ENCODE measurements at places on chromosomes 6 and 20. TPM values are rescaled to one million over a fixed set of nuclear protein-coding genes. Genes with fewer than 3 reads are reported as not detected.

- no peak for DNase-seq
These were observed 7.8 kb downstream of the NFYA start for GRCh38 chr6:41080621-41081020.

DNA sequence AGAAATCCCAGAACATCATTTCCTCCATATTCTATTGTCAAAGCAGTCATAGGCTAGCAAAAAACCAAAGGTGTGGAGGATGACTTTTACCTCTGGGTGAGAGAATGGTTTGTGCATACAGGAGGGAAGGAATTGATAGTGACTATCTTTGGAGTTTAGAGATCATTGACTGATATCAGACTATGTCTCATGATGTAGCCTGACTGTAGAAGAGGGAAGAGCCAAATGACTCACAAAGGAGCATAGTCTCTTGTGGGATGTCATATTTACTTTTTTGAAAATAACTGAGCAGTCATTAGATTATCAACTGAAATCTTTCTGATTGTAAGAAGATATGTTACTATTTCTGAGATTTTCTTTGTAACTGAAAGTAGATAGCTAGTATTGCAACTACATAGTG, 158.5 kb downstream of the FLRT3 start:
- no peak for DNase-seq

DNA sequence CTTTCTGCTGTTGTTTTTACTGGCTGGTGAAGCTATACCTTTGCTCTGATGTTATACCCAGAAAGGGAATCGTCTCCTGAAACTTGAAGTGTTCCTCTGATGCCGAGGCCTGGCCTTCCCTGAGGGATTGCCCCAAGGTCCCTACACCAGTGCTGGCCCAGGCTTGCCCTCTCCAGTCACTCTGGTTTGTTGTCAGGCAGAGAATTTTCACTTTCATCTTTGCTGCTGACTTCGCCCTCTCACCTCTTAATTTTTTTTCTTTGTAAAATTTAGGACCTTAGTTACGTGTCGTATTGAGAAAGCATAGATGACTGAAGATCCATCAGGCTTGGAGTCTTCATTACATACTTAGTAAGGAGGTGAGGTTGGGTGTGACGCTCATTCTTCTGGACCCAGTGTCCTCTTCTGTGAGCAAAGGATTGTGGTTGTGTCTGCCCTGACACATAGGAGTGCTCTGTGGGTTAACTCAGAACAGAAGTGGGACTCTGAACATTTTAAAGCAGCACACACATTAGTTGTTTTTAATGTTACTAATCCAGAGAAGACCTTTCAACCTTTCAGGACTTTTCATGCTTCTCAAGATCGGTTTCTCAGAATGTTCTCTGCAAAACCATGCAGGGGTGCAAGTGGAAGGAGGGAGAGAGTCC, 45.4 kb downstream of the TULP4 start:
- DNase-seq: no peak

The SPAG4 gene
- 6.7 TPM for polyA plus RNA-seq

DNA sequence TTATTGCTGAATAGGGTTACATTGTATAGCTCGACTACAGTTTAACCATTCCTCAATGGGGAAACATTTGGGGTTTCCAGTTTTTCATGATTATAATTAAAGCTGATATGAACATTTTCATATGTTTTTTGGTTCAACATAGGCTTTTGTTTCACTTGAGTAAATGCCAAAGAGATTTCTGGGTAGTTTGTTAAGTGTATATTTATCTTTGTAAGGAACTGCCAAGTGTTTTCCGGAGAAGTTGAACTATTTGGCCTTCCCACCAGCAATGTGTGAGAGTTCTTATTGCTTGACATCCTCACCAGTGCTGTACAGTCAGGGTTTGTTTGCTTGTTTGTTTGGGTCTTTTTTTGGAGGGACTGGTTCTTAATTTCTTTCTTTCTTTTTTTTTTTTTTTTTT, 83.7 kb upstream of the RALY start:
- no peak for DNase-seq

DNA sequence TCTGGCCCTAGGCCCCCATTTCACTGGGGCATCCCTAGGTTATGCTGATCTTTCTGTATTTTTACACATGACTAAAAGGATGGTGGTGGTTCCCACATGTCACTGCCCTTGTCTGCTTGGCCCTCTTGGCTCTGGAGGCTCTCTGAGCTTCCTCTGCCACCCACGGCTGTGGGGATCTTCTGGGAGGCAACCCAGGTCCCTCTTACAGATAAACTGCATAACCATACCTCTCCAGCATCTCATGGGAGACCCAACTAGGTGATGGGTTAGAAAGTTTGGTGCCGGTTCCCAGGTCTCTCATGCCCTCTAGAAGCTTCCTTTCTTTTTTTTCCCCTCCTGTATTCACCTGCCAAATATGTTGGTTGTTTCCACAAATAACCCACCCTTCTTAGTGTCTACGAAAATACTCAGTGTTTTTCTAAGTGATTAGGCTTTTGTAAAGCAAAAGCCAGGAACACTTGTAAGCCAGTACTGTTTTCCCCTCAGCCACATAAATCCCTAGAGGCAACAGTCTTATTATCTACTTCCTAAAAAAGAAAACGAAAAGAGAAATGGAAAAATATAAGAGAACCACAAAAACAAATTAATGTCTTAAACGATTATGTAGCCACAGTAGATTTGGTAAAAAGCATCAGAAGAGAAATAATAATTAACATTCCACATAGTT, 71.7 kb upstream of the SMLR1 start:
- DNase-seq: no peak

The OTOR gene
- polyA plus RNA-seq: not detected

The ADGRG6 gene
- 4.1 TPM for polyA plus RNA-seq

- no peak for DNase-seq
These were observed 124.9 kb upstream of the TMEM170B start for GRCh38 chr6:11412616-11413015.

The EEF1E1 gene
- polyA plus RNA-seq: 26.3 TPM

The DNAH8 gene
- not detected for polyA plus RNA-seq

GRCh38 chr6:125953502-125953875, 3.1 kb upstream of the HINT3 start:
- no peak for DNase-seq

The TRAPPC3L gene
- polyA plus RNA-seq: 0.18 TPM

- no peak for DNase-seq
These were observed 326.9 kb downstream of the UBE3D start for GRCh38 chr6:82738773-82739172.

- DNase-seq: no peak
These were observed 311.5 kb downstream of the LAMA2 start for GRCh38 chr6:129194306-129194941.

DNA sequence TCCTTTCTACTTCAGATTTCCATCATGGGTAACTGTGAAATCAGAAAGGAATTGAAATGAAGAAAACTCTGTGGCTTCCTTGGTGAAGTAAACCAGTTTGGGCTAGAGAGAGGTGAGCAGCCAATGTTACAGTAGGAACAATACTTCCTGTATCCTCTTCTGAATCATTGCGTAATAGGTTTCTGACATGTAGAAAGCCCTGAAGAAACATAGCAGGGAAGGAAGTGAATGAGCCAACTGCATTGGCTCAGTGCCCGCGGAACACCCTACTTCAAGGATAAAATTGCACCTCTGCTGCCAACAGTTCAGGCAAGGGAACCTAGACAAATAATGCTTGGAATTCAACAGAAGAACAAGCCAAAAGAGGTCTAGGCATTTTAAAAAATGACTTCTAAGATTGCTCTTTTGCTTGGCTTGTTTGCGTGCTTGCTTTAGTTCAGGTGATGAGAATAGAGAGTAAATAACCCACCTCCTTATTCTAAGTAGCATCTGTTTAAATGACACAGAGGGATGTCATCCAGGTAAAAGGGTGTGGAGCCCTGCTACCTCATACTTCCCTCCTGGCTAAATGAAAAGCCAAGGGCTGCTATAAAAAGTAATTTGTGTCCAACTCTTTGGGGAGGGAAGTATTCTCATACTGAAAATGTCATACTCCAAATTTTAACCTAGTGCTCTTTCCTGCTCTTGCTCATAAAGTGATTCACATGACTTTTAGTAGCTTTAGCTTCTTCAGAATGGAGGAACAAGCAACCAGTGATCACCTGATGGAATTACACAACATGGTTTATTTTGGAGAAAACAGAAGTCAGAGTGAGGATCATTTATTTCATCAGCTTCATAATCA, 30.0 kb upstream of the AKIRIN2 start:
- DNase-seq: peak; percentile 93

The VWA7 gene
- polyA plus RNA-seq: 3.2 TPM

The UBD gene
- 0.14 TPM for polyA plus RNA-seq

DNA sequence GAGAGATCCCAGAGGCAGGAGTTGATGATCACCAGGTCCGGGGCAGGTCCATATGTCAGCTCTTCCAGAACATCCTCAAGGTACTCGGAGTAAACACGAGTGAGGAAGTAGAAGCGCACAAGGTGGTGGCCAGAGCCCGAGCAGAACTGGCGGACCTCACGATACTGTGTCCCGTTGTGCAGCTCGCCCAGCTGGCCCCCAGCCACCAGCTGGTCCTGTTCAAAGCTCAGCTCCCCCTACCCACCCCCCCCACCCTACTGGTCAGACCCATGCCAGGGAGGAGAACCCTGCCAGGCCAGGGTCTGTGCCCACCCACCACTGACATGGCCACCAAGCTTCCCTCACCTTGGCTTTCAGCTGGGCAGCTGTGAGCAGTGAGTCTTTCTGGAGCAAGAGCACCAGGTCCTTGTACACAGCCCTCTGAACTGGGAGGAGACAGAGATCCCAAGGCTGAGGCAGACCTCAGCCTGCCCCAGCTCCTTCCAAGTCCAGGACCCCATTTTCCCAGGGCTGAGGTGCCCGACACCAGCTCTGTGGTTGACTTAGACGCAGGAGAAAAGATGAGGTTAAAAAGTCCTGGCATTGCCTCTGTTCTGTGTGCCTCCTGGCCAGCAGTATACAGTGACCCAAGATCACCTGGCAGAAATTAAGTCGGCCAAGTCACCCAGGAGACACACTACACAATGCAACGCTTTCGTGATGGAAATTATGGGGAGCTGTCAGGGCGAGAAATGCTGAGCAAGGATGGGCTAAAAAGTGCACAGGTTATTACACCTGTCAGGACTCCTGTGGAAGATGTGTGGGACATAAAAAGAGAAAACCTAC, 1.4 kb downstream of the PCED1A start:
- DNase-seq: no peak

DNA sequence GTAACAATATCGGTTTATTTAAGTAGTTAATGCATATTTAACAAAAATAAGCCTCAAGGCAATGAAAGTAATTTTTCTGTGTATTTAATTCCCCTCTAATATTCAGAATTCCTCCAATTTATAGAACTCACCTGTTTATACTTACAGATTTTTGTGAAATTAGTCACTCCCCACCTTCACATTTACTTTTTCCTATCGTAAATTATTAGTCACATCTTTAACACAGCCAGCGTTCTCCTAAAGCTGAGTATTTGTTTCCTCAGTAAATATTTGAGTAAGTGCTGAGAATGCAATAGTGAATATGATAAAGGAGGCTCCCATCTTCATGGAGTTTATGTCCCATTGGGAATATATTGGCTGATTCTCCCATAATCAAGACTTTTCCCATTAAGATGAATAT, 88.0 kb downstream of the SYCP2 start:
- DNase-seq: no peak

DNA sequence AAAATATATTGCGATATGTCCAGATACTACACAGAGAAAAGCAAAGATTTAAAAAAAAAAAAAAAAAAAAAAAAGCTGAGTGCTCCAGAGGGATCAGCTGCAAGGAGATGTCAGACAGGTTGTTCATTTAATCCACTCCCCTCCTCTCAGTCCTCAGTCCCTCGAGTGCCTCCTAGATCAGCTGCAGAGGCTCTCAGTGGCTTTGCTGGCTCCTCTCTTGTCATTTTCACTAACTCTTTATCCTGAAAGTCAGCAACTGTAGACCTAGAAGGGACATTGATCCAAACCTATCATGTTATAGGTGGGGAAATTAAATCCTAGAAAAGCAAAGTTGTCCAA, 61.6 kb downstream of the KIAA0319 start:
- no peak for DNase-seq

DNA sequence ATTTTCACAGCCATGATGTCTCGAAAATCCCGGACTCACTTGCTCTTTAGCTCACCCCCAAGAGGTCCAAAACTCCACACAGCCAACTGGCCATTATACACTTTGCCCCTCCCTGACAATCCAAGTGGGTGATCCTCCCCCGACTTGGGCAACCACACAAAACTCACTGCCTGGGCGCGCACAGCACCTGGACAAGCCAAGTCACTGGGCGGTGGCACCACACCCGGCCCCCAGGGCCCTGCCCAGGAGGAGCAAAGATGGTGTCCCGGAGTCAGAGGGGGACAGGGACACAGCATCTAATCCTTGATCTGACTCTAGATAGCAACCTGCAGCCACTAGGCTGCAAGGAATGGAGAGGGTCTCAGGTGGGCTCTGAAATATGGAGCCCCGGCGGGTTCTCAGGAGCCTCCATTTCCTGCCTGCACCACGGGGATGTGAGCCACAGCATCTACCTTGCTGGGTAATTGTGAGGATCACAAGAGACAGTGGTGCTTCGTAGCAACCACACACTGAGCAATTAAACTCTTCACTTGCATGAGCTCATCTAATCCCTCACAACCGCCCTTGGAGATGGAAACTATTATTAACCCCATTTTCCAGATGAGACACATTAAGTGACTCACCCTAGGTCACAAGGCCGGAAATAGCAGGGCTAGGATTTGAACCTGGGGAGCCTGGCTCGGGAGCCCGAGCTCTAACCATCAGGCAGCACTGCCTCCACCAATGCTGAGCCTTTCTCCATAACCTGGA, 66.6 kb downstream of the BMP7 start:
- no peak for DNase-seq
